Skeletal muscle cell (primary cell): ENCODE measurements at places on chromosomes 5 and 9.
A peak's percentile ranks its signal among the peaks of the same experiment; 100 is the strongest.

DNA sequence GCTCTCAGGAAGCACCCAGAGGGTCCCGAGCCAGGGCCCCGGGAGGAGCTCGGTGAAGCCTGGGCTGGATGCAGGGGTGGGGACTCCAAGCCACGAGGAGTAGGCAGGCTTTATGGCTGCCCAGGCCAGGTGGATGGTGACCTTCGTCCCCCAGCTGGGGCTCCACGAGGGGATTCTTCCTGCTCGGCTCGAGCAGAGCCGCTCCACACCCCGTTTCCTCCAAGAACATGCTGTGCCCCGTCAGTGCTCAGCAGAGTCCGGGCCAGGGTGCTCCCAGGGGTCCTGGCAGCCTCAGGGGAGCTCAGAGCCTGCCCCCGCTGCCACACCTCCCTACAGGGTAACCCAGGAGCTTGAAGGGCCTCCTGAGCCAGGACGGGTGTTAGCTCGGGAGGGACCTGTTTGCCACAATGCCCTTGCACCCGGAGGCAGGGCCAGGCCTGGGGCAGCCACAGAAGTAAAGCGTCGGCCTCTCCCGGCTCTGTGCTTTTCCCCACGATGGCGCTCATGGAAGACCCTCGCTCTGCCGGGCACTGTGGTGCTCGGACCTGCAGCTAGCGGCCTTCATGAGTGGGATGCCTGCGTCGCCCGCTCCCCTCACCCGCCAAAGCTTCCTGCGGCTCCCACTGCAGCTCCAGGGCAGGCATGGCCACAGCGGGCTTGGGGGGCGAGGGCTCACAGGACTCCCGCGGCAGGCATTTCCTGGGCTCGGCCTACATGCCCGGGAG, 86.8 kb downstream of the KCNT1 start:
- DNase-seq: no peak

- DNase-seq: peak; percentile 25
Measured at GRCh38 chr5:135127439-135128240, 93.6 kb upstream of the PITX1 start.

GRCh38 chr5:10519729-10520128, 44.1 kb upstream of the ANKRD33B start:
- no peak for DNase-seq

DNA sequence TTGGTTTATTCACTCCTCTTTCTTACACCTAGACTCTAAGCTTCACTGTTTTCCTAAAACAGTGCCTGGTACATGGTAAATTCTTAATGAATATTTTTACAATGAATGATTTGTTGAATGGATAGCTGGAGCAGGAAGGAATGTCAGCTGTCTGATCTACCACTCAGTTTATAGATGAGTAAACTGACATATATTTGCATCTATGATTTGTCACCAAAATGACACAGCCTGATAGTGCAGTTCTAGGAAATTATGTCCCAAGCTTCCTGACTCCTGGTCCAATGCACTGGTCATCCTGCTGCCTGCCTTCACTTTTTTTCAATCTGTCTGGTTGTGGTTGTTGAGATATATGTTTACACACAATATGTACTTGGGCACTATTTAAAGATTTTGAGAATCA, 651.7 kb upstream of the WWC1 start:
- DNase-seq: no peak

- DNase-seq: no peak
Measured at GRCh38 chr5:95684361-95684760, 1.6 kb upstream of the SPATA9 start.

GRCh38 chr5:142134331-142135010, 25.9 kb downstream of the NDFIP1 start:
- no peak for DNase-seq

DNA sequence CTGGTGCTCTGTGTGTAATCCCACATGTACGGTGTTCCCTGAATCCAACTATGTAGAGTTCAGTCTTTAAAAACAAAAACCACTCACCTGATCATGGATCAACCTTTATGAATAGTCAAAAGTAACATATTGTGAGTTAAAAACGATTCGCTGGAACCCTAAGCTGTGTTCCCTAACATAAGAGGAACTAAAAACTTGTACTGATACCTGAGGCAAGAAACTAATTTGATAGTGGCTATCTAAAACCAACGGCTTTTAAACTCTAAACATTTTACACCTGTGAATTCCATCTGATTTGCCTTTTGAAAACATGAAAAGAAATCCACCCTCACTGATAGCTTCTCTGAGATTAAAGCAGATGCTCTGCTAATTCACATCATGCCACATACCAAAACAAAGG, 101.5 kb downstream of the DEPDC1B start:
- DNase-seq: no peak

DNA sequence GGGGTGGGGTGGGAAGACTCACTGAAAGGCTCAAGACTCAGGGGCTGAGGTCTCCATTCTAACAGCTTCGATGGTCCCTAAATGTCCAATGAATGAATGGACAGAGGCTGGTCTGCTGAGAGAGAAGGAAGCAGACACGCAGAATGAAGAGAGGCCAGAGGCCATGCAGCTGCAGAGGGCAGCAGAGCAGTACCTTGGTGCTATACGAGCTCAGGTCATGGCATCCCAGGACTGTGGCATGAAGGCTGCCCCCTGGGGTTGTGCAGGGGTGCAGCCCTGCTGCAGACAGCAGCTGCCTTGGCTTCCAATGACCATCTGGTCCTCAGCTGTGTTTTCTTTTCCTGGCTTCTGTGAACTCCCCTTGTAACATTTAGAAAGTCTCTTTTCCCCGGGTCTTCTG, 15.2 kb upstream of the CORO2A start:
- no peak for DNase-seq

GRCh38 chr9:134413890-134414623, 87.8 kb downstream of the RXRA start:
- DNase-seq: peak; percentile 47

DNA sequence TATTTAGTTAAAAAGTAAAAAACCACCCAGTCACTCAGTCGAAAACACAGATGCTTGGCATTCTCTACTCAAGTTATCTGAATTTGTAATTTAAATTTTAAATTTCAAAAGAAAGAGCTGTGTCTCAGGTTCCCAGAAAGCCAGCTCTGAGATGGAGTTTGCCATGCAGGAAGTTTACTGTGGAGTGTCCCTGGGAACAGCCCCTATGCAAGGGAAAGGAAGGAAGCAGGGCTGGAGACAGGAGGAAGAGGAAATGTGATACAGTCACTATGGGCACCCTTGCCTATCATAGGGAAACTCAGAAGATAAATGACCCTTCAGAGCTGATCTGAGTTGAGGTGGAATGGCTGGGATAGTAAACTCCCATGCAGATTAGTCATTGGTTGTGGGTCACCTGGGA, 408.8 kb upstream of the ACTBL2 start:
- DNase-seq: no peak

- DNase-seq: no peak
Measured at GRCh38 chr9:95710446-95710845, 165.0 kb upstream of the ERCC6L2 start.

DNA sequence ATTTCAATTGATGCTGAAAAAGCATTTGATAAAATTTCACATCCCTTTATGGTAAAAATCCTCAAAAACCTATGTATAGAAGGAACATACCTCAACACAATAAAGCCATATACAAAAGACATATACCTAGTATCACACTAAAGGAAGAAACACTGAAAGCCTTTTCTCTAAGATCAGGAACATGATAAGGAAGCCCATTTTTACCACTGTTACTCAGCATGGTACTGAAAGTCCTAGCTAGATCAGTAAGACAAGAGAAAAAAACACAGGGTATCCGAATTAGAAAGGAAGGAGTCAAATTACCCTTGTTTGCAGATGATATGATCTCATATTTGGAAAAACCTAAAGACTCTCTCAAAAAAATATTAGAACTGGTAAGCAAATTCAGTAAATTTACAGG, 350.2 kb upstream of the PDE4D start:
- no peak for DNase-seq

DNA sequence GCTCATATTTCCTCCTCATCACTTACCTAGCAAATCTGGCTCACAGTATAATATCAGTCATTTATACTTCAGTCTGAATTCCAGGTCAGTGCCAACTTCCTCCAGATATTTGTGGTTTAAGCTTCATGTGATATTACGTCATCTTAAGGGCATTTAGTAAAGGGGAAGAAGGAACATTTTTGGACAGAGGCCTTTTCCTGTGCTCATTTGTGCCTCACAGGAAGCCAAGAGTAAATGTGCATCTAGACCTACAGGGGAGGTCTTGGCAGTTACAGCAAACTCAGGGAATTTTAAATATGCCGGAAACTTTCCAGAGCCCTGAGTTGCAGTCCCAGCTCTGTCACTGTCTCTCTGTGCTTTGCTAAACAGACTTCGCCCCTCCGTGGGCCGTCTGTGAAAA, 12.3 kb upstream of the KCNIP1 start:
- DNase-seq: peak; percentile 63

DNA sequence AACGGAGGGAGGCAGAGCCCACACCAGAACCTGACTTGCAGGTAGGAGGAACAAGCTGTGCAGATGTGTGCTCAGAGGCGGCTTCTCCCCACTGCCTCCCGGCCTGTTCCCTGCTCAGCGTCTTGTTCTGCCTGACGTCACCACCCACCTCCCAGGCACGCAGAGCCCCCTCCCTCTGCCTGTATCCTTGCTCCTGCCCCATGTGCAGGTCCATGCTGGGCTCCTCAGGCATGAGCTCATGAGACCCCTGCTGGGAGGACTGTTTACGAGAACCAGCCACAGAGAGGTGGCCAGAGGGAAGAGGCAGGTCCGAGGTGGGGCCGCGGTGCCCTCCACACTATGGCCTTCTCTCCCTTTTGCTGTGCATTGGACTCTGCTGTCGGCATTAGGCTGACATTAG, 45.5 kb downstream of the SLC6A3 start:
- DNase-seq: no peak

GRCh38 chr9:107425101-107426025, 64.2 kb downstream of the KLF4 start:
- DNase-seq: peak; percentile 1

DNA sequence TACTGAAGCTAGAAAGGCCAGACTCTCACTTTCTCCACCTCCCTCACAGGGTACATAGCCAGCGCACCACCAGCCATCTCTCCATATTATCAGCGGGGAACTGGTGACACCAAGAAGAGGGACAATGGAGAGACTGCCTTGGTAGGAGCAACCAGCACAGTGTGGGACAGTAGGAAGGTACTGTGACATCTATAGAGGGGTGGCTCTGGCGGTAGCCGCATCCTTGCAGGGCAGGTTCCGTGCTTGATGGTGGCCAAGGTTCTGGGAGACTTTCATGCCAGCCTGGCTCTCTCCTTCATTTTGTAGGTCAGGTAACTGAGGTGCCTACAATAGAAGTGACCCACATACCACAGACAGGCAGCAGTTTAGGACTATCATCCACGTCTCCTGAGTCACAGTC, 65.5 kb upstream of the SMIM23 start:
- no peak for DNase-seq

DNA sequence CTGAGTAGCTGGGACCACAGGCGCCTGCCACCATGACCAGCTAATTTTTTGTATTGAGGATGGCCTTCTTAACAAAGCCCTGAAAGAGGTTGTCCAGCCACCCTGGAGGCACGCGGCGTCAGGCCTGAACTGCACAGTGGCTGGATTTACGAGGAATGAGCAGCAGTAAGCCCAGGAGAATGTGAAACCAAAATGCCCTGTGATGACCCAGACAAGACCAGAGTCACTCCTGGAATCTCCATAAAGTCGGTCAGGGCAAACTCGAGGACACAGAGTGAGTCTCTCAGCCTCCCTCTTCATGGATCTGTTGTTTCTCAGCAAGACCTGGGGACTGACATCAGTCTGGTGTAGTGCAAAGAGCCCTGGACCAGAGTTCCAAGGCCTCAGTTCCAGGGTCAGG, 53.2 kb upstream of the C5orf58 start:
- no peak for DNase-seq

DNA sequence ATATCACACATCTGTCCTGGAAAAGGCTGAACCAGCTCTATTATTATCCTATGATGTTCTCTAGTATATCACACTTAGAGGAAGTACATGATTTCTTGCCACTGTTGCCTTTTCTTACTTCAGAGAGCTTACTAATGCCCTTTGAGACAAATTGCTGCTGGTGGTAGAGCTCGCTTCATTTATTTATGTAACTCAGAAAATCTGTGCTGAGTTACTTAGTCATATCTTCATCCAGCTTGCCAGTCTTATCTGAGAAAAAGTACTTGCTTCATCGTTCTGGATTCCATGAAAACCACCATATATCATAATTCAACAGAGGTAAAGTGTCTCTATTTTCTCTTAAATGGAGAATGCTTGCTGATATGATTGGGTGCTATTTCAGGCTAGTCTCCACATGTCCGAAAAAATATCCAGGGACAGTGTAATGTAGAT, 26.6 kb downstream of the PTPDC1 start:
- peak; percentile 52 for DNase-seq

DNA sequence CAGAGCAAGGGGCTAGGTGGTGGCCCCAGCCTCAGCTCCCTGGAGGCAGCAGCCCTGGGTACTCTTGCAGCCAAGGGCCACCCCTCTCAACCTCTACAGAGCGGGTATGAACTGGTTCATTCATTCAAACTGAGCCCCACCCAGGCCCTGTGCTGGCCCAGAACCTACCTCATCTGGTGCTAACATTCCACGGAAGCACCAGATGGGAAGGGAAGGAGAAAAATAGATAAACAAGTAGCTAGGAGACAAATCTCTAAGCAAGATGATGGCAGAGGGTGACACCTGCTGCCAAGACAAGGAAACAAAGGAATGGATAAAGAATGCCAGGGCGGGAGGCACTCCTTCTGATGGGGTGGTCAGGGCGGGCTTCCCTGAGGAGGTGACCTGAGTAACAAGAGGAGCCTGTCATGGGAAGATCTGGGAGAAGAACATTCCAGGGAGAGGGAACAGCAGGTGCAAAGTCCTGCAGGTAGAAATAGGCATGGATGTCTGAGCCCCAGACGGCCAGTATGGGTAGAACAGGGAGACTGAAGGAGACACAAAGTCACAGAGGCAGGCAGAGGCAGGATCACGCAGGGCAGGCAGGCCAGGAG, 6.1 kb downstream of the ST6GALNAC4 start:
- DNase-seq: no peak

GRCh38 chr5:114312658-114313057, 49.2 kb upstream of the KCNN2 start:
- DNase-seq: no peak

GRCh38 chr5:88778736-88779135, 104.2 kb downstream of the MEF2C start:
- DNase-seq: no peak

- peak; percentile 33 for DNase-seq
Measured at GRCh38 chr5:173582216-173583111, 34.0 kb downstream of the BOD1 start.
